ENCODE measurements at places on chromosomes 3 and 15. TPM values are rescaled to one million over a fixed set of nuclear protein-coding genes. Genes with fewer than 3 reads are reported as not detected.

- no peaks in the 10 kb centered on the region for H3K27me3 ChIP-seq
- no peaks in the 10 kb centered on the region for H3K36me3 ChIP-seq
- H3K4me1 ChIP-seq = peaks cover 24% of the 10 kb centered on the region
- DNase-seq = no peak
Measured at GRCh38 chr3:177351757-177352158, 154.5 kb upstream of the TBL1XR1 start.

GRCh38 chr3:146189519-146190173, 28.7 kb upstream of the PLOD2 start:
- no peaks in the 10 kb centered on the region for H3K27me3 ChIP-seq
- H3K4me1 ChIP-seq = no peaks in the 10 kb centered on the region
- peak; percentile 45 for DNase-seq
- H3K36me3 ChIP-seq = no peaks in the 10 kb centered on the region
- H3K27ac ChIP-seq = no peak overlapping the region
- H3K4me3 ChIP-seq = no peak overlapping the region

The BOC gene
- 3.0 TPM for total RNA-seq

The RBM5 gene
- 90.2 TPM for total RNA-seq

The TRPM1 gene
- not detected for total RNA-seq

- H3K27ac ChIP-seq = no peak overlapping the region
- H3K36me3 ChIP-seq = peaks cover 15% of the 10 kb centered on the region
- H3K27me3 ChIP-seq = no peaks in the 10 kb centered on the region
- H3K4me1 ChIP-seq = peaks cover 44% of the 10 kb centered on the region
- no peak for DNase-seq
Measured at GRCh38 chr3:105526360-105527111, 159.8 kb downstream of the ALCAM start.

- no peaks in the 10 kb centered on the region for H3K27me3 ChIP-seq
- peak; percentile 33 for DNase-seq
- peak overlapping the region; percentile 84 for H3K4me3 ChIP-seq
- H3K27ac ChIP-seq = peak overlapping the region; percentile 70
- H3K4me1 ChIP-seq = peaks cover 19% of the 10 kb centered on the region
Measured at GRCh38 chr15:88623061-88623460, 1.9 kb downstream of the AEN start.

- H3K4me3 ChIP-seq = no peak overlapping the region
- no peak for DNase-seq
- H3K4me1 ChIP-seq = no peaks in the 10 kb centered on the region
- no peaks in the 10 kb centered on the region for H3K36me3 ChIP-seq
Measured at GRCh38 chr3:155549087-155549486, 195.8 kb downstream of the PLCH1 start.

GRCh38 chr3:183477801-183478456, 49.5 kb upstream of the MCF2L2 start:
- DNase-seq = no peak
- H3K36me3 ChIP-seq = no peaks in the 10 kb centered on the region
- no peak overlapping the region for H3K27ac ChIP-seq
- peaks cover 5% of the 10 kb centered on the region for H3K4me1 ChIP-seq
- no peak overlapping the region for H3K4me3 ChIP-seq
- no peaks in the 10 kb centered on the region for H3K27me3 ChIP-seq

DNA sequence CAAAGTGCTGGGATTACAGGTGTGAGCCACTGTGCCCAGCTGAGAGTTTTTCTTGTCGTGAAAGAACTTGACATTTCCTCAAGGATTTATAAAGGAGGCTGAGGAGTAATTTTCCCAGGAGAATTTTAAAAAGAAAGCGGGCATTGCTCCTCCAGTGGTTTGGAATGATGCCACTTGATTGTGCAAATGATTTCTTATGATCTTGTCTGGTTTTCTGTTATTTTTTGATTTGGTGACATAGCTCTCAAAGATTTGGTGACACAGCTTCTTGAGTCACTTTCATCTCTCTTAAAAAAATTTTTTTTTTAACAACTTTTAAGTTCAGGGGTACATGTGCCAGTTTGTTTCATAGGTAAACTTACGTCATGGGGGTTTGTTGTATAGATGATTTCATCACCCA, 24.6 kb upstream of the NFKBIZ start:
- no peaks in the 10 kb centered on the region for H3K36me3 ChIP-seq
- H3K4me1 ChIP-seq = peaks cover 23% of the 10 kb centered on the region
- no peaks in the 10 kb centered on the region for H3K27me3 ChIP-seq
- DNase-seq = no peak
- no peak overlapping the region for H3K4me3 ChIP-seq

The XIRP1 gene
- not detected for total RNA-seq

DNA sequence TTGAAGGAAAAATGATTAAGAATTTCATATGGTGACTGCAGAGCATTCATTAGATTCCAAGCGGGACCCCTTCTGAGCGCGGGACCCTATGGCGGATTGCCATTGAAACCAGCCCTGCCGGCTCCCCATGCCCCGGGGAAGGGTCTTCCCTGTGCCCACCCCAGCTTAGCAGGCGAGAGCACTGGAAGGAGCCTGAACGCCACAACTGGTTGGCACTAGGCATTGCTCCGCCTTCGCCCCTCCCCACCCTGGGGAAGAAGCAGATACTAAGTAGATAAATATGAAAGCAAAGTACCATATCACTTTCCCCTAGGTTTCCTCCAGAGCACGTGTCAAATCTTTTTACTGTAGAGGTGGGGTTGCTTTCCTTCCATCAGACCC, 70.7 kb downstream of the CYP19A1 start:
- DNase-seq = peak; percentile 18
- H3K4me1 ChIP-seq = no peaks in the 10 kb centered on the region
- no peak overlapping the region for H3K4me3 ChIP-seq
- H3K27me3 ChIP-seq = peaks cover 18% of the 10 kb centered on the region

DNA sequence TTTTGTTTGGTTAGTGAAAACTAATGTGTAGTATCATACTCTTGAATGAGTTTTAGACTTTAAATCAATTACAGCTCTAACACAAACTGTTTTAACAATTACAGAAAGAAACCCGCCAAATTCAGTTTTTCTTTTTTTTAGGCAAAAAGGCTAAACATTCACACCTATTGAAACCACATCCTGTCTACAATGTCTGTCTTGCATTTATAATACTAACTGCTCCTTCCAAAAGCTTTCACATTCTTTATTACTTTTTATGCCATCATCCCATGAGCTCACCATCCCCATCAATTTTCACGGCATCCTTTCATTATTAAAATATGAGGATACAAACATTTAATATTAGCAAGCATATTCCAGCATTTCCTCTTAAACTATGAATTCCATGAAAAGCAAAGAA, 593.3 kb downstream of the FOXP1 start:
- no peaks in the 10 kb centered on the region for H3K27me3 ChIP-seq
- H3K36me3 ChIP-seq = no peaks in the 10 kb centered on the region
- H3K4me1 ChIP-seq = no peaks in the 10 kb centered on the region
- H3K4me3 ChIP-seq = no peak overlapping the region
- H3K27ac ChIP-seq = no peak overlapping the region

- H3K4me1 ChIP-seq = peaks cover 11% of the 10 kb centered on the region
- no peak overlapping the region for H3K4me3 ChIP-seq
- peak; percentile 35 for DNase-seq
- H3K36me3 ChIP-seq = no peaks in the 10 kb centered on the region
Measured at GRCh38 chr15:99704444-99704838, 28.8 kb downstream of the LYSMD4 start.

The ACVR2B gene
- total RNA-seq = 11.0 TPM

GRCh38 chr3:126026277-126026751, 57.3 kb downstream of the ROPN1B start:
- H3K4me1 ChIP-seq = no peaks in the 10 kb centered on the region
- H3K4me3 ChIP-seq = no peak overlapping the region
- no peaks in the 10 kb centered on the region for H3K27me3 ChIP-seq
- no peak for DNase-seq
- no peaks in the 10 kb centered on the region for H3K36me3 ChIP-seq

GRCh38 chr3:159583662-159584061, 405.0 kb upstream of the IL12A start:
- H3K4me3 ChIP-seq = no peak overlapping the region
- H3K36me3 ChIP-seq = no peaks in the 10 kb centered on the region
- no peaks in the 10 kb centered on the region for H3K4me1 ChIP-seq
- no peaks in the 10 kb centered on the region for H3K27me3 ChIP-seq

- no peaks in the 10 kb centered on the region for H3K4me1 ChIP-seq
- H3K36me3 ChIP-seq = no peaks in the 10 kb centered on the region
- DNase-seq = no peak
- no peak overlapping the region for H3K27ac ChIP-seq
- H3K27me3 ChIP-seq = no peaks in the 10 kb centered on the region
Measured at GRCh38 chr3:138468886-138469285, 34.5 kb downstream of the ESYT3 start.

GRCh38 chr3:22966349-22966748, 236.8 kb upstream of the UBE2E2 start:
- H3K4me1 ChIP-seq = no peaks in the 10 kb centered on the region
- H3K36me3 ChIP-seq = no peaks in the 10 kb centered on the region
- no peak overlapping the region for H3K4me3 ChIP-seq
- DNase-seq = no peak

The P2RY14 gene
- not detected for total RNA-seq

DNA sequence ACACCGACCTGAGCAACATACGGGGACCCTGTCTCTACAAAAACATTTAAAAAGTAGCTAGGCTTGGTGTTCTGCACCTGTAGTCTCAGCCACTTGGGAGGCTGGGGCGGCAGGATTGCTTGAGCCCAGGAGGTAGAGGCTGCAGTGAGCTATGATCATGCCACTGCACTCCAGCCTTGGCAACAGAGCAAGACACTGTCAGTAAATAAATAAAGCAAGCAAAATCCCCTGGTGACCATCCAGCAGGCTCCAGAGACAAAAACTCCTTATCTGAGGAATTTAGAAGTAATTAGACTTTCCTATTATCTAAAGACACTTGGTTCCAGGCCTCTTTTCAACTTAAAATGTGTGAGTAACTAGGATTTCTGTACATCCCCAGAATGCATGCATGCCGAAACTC, 29.5 kb upstream of the ZNF774 start:
- H3K27me3 ChIP-seq = no peaks in the 10 kb centered on the region
- H3K27ac ChIP-seq = no peak overlapping the region
- peaks cover 12% of the 10 kb centered on the region for H3K4me1 ChIP-seq
- DNase-seq = no peak
- no peak overlapping the region for H3K4me3 ChIP-seq
- no peaks in the 10 kb centered on the region for H3K36me3 ChIP-seq

The CAMP gene
- total RNA-seq = not detected

DNA sequence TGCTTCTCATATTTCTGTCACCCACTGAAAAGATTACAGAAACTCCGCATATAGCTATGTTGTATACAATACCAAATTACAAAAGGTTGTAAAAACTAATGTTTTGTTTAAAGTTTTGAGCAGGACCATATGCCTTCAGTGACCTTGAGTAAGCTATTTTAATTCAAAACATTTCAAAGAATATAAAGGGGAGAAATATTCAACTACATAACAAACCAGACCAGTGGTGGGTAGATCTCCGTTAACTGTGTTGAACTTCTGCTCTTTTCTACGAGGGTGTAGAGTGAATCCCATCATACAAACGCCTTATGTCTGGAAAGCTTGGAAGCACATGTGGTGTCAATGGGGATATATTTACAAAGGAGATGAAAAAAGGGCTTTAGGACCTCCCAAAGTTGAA, 68.4 kb upstream of the NR2F2 start:
- no peak for DNase-seq
- no peak overlapping the region for H3K27ac ChIP-seq
- H3K27me3 ChIP-seq = no peaks in the 10 kb centered on the region
- H3K4me3 ChIP-seq = no peak overlapping the region

The CFAP100 gene
- not detected for total RNA-seq

- no peaks in the 10 kb centered on the region for H3K36me3 ChIP-seq
- H3K4me3 ChIP-seq = no peak overlapping the region
- no peak overlapping the region for H3K27ac ChIP-seq
- DNase-seq = no peak
Measured at GRCh38 chr3:138351151-138351550, 2.8 kb downstream of the MRAS start.

DNA sequence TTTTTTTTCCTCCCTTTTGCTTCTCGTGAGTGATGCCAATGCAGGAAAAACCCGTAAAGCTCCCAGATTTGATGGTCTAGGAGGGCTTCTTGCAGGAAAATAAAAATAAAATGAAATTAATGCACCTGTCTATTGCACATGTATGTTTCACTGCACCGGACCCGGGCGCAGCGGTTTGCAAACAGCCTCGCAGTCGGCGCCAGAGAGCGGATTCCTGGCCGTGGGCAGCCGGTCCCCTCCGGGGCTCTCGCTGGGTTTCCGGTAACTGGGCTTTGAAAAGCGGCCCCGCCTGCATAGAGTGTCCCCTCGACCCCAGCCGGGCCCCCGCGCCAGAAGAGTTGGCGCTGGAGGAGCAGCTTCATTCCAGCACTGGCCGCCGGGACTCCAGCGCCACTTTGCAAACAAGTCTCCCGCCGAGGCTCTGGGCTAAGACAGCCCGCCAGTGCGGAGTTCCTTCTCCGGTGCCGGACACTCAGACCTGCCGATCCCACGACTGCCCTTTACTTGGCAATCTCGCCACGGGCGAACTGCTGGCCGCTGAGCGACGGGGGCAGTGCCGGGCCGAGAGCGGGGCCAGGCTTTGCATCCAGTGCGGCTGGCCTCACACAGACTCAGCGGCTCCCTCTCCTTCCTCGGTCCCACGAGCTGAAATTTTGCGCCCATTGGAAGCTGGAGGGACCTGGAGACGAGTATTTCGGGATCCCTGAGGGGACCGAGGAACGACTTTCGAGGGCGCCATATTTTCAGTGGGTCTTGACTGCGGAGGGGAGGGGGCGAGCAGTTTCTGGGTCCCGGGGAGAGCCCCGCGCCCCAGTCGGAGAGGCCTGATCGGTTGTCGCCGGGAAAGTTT, 225.9 kb upstream of the C2CD4B start:
- no peaks in the 10 kb centered on the region for H3K27me3 ChIP-seq
- H3K4me3 ChIP-seq = peak overlapping the region; percentile 93
- no peaks in the 10 kb centered on the region for H3K4me1 ChIP-seq
- no peak overlapping the region for H3K27ac ChIP-seq

GRCh38 chr3:166089575-166089974, 252.4 kb upstream of the BCHE start:
- H3K4me3 ChIP-seq = no peak overlapping the region
- no peaks in the 10 kb centered on the region for H3K4me1 ChIP-seq
- H3K27me3 ChIP-seq = no peaks in the 10 kb centered on the region
- no peak overlapping the region for H3K27ac ChIP-seq
- no peak for DNase-seq

DNA sequence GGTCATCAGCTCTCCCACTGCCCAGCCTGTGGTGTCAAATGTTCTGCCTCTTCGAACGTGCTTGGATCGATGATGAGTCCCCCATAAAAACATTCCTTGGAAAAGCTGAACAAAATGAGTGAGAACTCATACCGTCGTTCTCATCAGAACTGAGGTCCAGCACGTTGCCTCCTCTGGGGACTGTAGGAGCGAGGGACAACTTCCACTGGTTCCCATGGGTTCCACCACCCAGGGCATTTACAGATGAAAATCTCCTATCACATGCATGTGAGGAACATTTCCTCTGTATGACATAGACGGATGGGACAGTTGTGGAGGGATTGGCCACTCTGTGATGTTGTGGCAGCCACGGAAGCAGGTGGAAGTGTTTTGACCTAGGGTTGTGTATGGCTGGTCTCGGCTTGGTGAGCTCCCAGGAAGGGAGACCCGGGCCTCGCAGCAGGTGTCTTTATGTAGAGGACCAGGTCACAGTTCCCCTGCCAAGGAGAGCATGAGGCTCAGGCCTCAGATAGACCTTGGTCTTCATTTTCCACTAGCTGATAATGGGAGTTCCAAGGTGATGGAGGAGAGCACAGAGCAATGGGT, 113.0 kb downstream of the SNRPN start:
- H3K27ac ChIP-seq = no peak overlapping the region
- H3K27me3 ChIP-seq = no peaks in the 10 kb centered on the region
- DNase-seq = no peak
- no peaks in the 10 kb centered on the region for H3K36me3 ChIP-seq
- H3K4me1 ChIP-seq = no peaks in the 10 kb centered on the region
